ENCODE measurements at places on chromosomes 2 and 18. TPM values are rescaled to one million over a fixed set of nuclear protein-coding genes. Genes with fewer than 3 reads are reported as not detected.

RTN4 gene
- 464 TPM for total RNA-seq

ARHGEF33 gene
- total RNA-seq: 9.2 TPM

SCN7A gene
- total RNA-seq: 6.2 TPM

KCNG2 gene
- total RNA-seq: 0.77 TPM

GREB1L gene
- total RNA-seq: 10.8 TPM

PDK1 gene
- 34.4 TPM for total RNA-seq

IL36G gene
- total RNA-seq: not detected

CYTIP gene
- total RNA-seq: 2.5 TPM

CEBPZ gene
- total RNA-seq: 32.3 TPM

DNA sequence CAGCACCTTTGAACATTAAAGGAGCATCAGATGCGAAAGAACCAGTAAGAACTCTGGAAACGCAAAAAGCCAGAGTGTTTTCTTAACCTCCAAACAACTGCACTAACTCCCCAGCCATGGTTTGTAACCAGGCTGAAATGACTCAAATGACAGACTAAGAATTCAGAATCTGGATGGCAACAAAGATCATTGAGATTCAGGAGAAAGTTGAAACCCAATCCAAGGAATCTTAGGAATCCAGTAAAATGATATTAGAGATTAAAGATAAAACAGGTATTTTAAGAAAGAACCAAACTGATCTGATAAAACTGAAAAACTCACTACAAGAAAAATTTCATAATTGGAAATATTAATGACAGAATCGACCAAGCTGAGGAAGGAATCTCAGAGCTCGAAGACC, 116.7 kb downstream of the PTRHD1 start:
- DNase-seq: no peak

GRCh38 chr2:19879120-19879519, 22.7 kb downstream of the TTC32 start:
- DNase-seq: no peak

DNA sequence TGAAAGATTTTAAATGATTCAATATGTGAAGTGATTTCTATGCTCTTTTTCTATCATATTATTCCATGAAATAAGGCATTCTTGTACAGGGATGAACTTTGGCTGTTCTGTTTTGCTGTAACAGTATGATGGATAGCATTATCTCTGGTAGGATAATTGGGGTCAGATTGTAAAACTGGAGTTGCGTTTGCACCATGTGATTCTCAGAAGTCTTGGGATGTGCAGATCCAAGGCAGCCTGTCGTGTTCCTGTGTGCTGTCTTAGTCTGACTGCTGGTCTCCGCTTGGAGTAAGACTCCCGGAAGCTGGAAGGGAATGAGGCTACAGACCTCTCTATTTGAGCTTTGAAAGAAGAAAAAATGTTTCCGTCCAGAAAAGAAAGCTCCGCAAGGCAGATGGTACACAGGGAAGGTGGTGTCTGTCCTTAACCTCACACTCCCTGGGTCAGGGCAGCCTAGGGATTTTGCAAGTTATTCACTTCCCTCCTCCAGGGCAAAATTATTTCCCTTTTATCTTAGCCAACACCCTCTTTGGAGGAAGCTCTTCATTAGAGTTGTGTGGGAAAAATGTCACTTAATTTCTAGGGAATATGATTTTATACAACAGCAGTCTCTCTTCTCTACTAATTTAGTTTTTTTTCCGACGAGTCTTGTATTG, 250.6 kb downstream of the PTPRM start:
- DNase-seq: no peak

DNA sequence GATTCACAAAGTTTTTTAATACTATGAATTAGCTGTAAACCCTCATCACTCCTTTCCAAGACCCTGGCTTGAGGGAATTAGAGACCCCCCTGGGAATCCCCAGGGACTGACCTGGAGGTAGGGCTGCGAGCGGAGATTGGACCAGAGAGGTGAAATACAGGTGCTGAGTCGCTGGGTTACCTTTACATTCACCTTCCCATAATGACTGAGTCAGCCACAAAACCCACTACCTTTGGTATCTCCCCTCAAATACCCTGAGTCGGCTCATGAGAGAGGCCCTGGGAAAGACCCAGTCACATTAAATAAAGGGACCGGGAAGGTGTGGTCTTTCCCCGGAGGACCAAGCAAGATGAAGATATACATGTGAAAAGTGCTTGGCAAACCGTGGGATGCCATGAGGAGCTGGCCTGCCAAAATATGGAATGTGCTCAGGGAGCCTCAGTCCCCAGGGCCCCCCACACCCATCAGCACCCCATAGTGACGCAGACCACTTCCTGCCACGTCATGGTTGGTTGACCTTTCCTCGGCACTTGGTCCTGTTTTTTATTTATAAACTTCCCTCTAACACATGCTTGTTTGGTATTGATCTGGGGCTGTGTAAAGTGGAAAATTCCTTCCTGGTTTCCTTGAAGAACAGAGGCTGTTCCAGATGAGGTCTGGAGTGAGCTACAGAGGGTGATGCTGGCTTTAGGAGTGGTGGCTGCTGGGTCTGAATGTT, 51.4 kb downstream of the IL1RL2 start:
- no peak for DNase-seq

DNA sequence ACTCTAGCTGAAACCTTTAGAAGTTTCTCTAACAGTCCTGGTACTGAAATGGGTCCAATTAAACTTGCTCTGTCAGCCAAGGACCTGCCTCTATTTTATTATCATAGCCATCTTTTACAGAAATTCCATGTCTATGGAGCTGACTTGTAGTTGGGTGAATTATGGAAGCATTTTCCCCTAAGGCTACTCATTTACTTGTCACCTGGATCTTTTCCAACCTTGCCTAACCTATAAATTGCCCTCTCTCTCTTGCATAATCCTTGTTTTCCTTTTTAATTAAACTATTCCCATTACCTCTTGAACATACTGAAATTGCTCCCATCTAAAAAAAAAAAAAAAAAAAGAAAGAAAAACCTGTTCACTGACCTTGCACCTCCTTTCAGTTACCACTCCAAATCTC, 74.6 kb upstream of the DOK6 start:
- DNase-seq: no peak

GRCh38 chr2:116537811-116538210, 1276.7 kb upstream of the DDX18 start:
- DNase-seq: no peak

DNA sequence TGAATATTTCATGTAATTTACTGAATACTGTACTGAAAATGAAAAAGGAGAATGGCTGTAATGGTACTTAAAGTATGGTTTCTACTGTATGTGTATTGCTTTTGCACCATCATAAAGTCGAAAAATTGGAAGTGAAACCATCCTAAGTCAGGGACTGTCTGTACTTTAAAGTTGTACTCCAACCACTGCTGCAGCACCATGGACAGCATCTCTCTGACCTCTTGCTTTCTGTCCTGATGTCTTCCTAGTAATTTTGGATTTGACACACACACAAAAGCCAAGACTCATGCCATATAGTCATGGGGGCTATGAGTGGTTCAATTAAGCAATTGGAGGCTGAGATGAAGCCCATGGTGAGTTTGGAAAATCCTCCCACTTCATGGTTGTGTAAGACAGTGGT, 256.3 kb upstream of the PKDCC start:
- no peak for DNase-seq

GRCh38 chr18:22465859-22466457, 48.2 kb upstream of the CTAGE1 start:
- DNase-seq: no peak

- no peak for DNase-seq
These were observed 129.8 kb upstream of the CAB39 start for GRCh38 chr2:230582851-230583283.

DNA sequence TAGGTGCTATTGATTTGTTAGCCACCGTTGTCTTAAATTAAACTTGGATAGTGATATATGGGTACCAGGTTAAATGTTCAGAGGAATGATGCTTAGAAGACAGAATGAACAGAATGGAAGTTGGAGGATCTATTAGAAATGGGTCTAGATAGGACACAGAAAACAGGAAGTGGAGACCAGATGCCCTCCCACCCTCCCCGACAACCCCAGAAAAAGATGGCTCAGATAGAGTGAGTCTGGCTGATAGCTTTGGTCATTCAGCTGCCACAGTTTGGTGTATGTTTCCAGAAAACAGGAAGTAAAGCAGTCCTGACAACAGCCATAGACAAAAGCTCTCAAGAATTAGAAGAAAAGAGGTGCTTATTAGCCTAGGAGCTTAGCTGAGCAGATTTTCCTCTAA, 71.5 kb upstream of the DSG1 start:
- DNase-seq: no peak

GRCh38 chr2:223594831-223595230, 7.3 kb downstream of the SCG2 start:
- DNase-seq: no peak

DNA sequence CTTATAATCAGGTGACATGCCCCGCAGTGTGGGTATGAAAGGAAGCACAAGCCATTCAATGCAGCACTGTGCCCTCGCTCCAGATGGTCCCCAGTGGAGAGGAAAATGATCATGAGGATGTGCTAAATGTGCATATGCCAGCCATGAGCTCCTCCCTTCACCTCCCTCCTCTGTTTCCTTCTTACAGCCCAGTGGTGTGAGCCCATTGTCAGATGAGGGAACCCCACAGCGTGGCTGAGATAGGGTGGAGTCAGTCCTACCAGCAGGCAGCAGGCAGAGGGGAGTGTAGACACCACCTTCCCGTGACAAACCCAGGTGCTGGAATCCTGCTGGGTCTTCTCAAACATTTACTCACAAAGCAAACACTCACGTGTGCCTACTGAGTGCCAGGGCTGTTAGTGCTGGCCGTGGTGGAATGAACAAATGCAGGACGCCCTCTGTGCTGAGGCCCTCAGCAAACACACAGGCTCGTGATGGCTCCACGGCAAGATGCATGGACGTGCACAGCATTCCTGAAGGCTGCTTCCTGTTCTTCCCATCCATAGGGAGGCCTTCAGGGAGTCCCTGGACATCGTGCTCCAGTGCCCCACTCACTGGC, 181.7 kb upstream of the TPO start:
- no peak for DNase-seq

- no peak for DNase-seq
These were observed 103.5 kb downstream of the KCNS3 start for GRCh38 chr2:17981936-17982335.

- DNase-seq: no peak
These were observed 6.8 kb upstream of the NEU2 start for GRCh38 chr2:233025706-233026105.

DNA sequence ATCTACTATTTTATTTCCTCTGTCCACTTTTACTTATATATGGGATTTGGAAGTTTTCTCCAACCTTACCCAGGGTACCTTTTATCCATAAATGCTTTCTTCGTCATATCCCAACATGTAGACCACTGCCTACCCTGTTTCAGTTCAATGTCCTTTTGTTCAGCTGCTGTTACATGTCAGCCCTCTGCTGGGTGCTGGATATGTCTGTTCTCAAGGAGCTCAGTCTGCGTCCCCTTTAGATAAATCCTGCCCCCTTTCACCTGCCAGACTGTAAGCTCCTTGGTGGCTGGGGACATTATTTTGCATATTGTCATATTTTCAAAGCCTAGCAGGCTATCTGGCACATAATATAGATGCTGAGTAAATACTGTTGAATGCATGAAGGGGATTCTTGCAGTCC, 53.2 kb downstream of the NEMP2 start:
- DNase-seq: no peak

GRCh38 chr2:224221455-224221913, 180.4 kb downstream of the FAM124B start:
- no peak for DNase-seq

DNA sequence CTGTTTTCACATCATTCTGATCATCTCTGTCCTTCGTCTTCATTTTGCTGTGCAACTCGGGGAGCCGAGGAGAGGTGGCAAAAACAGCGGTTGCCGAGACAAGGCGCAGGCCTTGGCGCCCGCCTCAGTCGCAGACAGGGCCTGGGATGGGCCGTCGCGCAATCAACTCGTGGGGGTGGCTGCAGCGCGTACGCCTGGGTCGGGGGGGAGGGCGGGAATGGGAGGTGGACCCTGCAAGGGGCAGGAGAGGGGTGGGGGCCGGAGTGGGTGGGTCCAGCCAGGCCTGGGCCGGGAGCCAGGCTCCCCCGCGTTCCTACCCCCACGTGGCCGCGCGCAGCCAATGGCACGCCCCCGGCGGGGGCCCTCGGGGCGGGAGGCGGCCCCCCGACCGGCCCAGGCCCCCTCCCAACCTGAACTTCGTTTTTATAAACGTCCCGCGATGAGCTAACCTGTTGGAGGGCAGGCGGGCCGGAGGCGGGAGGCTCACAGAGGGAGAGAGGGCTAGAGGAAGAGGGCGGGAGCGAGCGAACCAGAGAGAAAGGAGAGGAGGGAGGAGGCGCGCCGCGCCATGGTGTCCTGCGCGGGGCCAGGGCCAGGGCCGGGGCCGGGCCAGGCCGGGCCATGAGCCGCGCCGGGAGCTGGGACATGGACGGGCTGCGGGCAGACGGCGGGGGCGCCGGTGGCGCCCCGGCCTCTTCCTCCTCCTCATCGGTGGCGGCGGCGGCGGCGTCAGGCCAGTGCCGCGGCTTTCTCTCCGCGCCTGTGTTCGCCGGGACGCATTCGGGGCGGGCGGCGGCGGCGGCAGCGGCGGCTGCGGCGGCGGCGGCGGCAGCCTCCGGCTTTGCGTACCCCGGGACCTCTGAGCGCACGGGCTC, at the start of gene HOXD13:
HOXD13 (plus strand) TSS at position 452 of the 875 bp plus-strand sequence; CDS start at position 622, 170 bp downstream.
- DNase-seq: no peak

- DNase-seq: no peak
These were observed 1.5 kb downstream of the GIGYF2 start for GRCh38 chr2:232698556-232699091.

- DNase-seq: no peak
These were observed 723 bp upstream of the SLC30A3 start for GRCh38 chr2:27263287-27264252.

DNA sequence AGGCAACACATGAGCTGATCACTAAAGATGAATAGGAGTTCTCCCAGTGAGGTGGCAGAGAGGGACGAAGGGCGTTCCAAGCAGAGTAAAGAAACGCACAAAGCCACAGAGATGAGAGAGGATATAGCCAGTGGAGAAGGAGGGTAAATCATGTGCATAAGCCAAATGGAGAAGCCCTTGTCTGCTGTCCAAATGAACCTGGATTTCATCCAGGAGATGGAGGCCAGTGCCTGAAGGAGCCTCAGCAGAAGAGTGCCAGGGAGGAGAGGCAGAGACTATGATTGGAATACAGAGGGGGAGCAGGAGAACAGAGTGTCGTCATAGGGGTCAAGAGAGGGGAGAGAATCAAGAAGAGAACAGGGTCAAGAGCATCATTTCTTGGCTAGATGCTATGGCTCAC, 48.9 kb upstream of the STPG4 start:
- DNase-seq: no peak

GRCh38 chr2:233130481-233131020, 70.4 kb downstream of the INPP5D start:
- no peak for DNase-seq

DNA sequence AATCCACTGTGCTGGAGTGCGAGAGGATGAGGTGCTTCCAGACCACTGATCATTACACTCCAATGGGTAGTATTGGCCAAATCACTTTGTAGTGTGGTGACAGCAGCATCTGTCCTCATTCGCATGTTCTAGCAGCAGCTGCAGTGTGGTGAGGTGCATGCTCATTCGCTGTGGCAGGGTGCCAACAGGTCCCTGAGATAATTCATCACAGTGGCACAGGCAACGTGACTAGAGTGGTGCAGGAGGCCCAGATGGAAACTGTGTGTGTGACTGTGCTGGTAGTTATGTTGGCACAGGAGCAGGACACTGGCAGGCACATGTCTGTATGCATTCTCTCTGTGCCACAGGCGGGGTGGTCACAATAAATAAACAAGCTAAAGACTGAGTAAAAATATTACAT, 329.5 kb upstream of the SYT4 start:
- no peak for DNase-seq

- no peak for DNase-seq
These were observed 15.9 kb downstream of the LTBP1 start for GRCh38 chr2:32962690-32963089.
